ENCODE measurements at places on chromosomes 13 and 19.

GRCh38 chr13:76222511-76222910, 586.4 kb downstream of the LMO7 start:
- DNase-seq: no peak

DNA sequence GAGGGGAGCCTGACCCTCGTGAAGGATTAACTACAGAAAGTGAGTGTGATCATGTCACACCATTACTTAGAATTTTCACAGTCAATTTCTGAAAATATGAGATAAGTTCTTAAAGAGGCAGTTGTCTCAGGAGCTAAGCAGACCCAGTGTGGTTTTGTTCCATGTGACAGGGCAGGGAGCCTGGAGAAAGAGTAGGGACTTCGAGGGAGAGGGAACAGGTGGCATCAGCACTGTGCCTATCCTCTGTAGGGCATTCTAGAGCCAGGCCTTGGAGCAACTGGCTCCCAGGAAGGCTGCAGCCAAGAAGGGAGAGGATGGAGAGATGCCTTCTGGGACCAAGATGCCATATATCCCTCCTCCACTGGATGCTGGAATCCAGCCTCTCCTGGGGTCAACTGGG, 183.0 kb downstream of the TSHZ3 start:
- no peak for DNase-seq

DNA sequence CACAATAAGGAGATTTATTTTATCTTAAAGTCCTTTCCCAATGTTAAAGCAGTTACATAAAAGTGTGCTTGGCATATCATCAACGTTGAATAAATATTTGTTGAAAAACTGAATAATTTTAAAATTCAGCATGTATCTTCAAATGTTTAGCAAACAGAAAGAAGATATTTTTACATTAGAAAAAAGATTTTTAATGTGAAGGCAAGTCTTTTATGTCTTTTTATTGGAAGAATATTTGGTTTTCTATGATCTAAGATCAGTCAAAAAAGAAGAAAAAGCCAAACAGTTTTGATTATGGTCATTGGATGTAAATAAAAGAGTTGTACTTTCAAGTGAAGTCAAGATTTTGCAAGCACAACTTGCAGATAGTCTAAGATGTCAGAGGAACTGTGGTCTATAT, 397.4 kb downstream of the DACH1 start:
- DNase-seq: no peak

- no peak for DNase-seq
Observed at GRCh38 chr13:111876506-111876905, 190.4 kb upstream of the SOX1 start.

- no peak for DNase-seq
Observed at GRCh38 chr19:17125728-17126677, 50.4 kb downstream of the MYO9B start.

GRCh38 chr13:41457589-41458186, 338 bp downstream of the RGCC start:
- no peak for DNase-seq

DNA sequence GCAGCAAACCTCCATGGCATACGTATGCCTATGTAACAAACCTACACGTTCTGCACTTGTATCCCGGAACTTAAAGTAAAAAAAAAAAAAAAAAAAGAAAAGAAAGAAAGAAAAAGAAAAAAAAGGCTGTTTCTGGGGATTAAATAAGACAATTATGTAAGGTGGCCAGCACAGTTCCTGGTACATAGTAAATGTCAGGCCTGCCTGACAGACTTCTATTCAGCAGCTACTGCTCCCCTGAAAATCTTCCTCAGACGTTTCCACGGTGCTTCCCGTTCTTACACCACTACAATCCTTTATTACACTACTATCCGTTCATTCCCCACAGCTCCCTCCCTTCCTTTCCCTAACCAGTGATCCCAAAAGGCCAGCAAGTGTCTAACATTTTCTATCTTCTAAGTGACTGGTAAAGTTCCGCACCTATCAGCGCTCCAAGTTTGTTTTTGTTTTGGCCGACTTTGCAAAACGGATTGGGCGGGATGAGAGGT, 636 bp upstream of the RB1 start:
- no peak for DNase-seq

- no peak for DNase-seq
Observed at GRCh38 chr13:76454991-76455390, 431.2 kb downstream of the KCTD12 start.

- DNase-seq: no peak
Observed at GRCh38 chr13:105509981-105510762, 1025.3 kb downstream of the EFNB2 start.

DNA sequence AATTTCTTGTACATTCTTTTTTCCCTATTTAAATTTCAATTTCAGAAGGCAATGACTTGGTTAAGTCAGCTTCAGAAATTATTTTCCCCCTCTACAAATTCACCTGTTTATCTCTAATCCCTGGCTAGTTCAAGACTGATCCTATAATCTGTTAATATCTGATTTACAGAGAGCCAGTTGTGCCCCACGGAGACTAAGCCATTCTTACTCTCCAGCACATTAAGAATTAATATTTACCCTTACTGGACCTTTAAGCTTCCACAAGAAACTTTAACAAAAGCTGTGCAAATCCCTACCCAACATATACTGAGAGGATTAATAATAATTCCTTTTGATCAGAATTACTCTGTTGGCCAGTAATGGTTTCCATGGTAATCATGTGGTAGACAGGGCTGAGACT, 786.2 kb downstream of the PCDH9 start:
- no peak for DNase-seq

DNA sequence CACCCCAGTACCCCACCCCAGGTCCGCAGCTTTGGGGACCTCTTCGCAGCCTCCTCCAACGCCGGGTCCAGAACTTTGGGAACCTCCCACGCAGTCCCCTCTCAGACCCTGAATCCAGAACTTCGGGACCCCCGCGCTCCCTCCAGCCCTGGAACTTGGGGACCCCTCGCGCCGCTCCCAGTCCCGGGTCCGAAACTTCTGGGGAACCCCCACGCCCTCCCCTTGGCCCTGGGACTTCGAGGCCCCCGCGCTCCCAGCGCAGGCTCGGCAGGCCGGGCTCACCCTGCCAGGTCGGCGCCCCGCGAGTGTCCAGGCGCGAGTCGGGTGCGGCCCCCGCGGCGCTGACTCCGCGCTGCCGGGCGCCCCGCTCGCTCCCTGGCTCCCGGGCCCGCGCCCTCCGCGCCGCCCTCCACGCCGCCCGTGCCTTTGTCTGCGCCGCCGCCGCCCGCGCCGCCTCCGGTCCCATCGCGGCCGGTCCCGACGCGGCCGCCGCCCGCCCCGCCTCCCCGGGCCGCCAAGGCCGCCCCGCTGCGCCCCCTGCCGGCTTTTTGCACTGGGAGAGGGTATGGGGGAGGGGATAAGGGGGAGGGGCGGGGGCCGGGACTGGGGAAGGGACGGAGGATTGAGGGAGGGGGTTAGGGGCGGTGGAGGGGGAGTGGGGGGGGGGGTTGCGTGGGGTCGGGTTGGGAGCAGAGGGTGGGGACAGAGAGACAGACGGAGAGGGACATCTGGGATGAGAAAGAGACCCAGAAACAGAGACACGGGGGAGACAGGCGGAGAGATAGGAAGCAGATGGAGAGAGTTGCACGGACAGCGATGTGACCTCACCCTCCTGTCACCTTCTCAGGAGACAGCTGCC, at the start of gene HOMER3:
TSS of gene HOMER3 (minus strand) at position 449 of the 859 bp plus-strand sequence. CDS start 2,235 bp downstream, outside the sequence.
- no peak for DNase-seq

DNA sequence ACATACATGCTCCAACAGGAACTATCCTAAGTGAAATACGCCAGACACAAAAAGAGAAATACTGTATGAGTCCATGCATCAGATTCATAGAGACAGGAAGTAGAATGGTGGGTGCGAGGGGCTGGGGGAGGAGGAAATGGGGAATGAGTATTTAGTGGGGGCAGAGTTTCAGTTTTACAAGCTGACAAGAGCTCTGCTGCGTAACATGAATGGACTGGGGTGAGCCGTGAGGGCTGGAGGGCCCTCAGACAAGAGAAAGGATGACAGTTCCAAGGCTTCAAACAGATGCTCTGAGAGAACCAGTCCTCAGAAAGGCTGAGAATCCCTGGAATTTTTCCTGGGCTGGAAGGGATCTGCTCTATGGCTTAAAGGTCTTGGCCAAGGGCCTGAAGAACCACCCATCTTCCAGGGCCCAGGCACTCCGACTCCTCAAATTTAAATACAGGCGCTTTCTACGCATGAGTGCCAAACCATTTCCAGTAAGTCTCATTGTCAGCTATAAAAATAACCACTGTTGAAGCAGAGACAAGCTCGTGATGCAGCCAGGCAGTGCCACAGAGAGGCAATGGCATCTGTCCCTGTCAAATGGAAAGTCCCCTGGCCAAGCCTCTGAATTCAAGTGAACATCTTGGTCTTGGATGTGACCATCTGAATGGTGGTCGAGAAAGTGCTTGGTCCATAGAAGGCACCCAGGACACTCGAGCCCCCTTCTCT, 17.5 kb downstream of the KLF2 start:
- DNase-seq: no peak

- DNase-seq: no peak
Observed at GRCh38 chr13:74132776-74133656, 1.2 kb downstream of the KLF12 start.

DNA sequence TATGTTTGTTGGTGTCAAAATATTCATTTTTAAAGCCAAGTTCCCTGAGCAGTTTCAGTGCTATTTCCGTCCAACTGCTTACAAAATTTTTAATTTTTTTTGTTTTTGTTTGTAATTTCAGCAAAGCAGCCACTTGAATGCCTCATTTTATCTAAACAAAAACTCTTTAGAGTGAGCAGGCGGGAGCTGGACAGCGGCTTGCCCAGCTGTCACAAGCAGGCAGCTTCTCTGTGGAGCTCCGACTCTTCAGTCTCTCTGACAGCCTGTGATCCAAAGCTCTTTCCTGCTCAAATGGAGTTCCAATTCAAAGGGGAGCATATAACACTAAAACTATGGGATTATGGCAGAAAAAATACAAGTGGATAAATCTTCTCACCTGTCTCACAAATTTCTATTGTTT, 618.3 kb upstream of the PCDH20 start:
- no peak for DNase-seq

GRCh38 chr13:31982540-31982939, 49.0 kb upstream of the FRY start:
- peak; percentile 19 for DNase-seq

DNA sequence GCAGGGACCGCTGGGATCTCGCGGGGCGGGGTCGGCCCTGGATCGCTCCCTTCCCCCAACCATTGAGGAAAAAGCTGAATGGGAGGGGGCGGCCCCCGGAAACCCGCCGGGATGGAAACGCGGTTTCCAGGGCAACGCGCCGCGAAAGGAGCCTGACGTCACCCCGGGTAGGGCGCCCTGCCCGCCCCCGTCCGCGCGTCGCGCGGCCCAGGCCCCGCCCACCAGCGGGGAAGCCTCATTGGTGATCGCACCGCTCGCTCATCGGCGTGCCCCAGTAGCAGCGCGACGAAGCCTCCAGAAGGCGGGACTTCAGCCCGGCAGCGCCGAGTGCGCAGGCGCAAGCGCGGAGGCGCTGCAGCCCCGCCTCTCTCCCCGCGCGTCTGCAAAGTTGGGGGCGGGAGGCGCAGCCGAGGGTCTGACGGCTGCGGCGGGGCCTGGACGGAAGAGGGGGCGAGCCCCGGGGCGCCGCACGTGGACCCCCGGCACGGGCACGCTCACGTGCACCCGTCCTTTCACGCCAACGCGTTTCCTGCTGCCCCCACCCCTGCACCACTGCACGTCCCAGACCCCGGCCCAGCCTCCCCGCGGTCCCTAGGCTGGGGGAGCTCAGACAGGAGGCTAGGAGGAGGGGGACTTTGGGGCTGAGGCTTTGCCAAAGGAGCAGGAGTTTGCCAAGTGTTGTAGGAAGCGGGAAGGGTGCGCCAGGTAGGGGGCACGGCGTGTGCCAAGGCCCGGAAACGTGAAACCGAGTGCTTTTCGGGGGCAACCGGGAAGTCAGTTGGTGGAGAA, 8.2 kb upstream of the CIRBP start:
- no peak for DNase-seq
